CD4-positive, alpha-beta T cell treated with Interleukin-1 beta for 1 hour (primary cell): ENCODE measurements at places on chromosomes 12 and 14.

DNA sequence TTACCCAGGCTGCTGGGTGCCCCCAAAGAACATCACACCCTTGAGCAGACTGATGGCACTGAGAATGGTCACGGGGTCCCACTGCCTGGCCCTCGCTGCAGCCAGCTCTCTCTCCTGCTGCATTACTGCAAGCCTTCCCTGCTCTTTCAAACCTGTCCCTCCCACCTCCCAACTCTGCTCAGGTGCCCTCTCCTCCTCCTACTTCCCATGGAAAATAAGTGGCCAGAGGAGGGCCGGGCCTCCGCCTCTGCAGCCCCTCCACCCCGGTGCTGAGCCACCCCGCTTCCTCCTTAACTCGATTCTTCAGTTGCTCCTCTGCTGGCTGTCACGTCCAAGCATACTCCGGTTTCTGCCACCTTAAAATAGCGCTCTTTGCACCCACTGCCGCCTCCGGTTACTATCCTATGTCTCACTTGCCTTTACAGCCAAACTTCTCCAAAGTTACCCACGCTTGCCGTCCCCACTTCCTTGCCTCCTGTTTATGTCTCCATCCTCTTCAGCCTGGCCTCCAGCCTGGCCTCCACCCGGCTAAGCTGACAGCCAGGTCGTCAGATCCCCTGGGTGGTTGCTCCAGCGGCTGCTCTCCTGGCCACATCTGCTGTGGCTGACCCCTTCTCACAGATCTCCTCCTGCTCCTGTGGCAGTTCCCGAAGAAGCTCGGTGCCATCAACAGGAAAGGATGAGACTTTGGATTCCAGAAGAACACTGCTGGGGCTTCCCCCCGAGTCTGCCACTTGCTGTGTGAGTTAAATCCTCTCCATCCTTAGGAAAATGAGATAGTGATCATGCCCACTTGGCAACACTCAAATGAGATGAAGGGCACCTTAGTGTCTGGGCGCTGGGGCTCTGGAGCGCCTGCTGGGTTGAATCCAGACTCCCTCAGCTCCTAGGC, 7.7 kb downstream of the SMIM41 start:
- no peak for DNase-seq

GRCh38 chr12:93722835-93723567, 45.8 kb downstream of the CRADD start:
- no peak for DNase-seq

GRCh38 chr12:113092607-113093408, 36.3 kb downstream of the DTX1 start:
- DNase-seq = peak; percentile 19

DNA sequence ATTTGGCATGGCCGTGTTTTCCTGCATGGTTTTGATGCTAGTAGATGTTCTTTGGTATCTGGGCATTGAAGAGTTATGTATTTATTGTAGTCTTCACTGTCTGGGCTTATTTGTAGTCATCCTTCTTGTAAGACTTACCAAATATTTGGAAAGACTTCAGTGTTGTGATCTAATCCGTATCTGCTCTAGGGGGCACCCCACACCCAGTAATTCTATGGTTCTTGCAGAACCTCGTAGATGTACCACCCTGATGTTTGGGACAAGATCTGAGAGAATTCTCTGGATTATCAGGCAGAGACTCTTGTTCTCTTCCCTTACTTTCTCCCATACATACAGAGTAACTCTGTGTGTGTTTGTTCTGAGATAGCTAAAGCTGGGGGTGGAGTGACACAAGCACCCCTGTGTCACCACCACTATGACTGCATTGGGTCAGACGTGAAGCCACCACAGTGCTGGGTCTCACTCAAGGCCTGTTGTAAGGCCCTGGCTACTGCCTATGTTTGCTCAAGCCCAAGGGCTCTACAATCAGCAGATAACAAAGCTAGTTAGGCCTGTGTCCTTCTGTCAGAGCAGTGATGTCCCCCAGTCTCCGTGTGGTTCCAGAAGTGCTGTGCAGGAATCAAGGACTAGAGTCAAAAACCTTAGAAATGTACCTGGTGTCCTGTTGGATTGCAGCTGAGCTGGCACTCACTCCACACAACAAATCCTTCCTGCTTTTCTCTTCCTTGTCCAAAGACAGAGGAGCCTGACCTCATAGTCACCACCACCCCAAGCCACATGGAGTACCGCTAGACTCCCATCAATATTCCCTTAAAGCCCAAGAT, 9.6 kb downstream of the RDH16 start:
- DNase-seq = no peak

DNA sequence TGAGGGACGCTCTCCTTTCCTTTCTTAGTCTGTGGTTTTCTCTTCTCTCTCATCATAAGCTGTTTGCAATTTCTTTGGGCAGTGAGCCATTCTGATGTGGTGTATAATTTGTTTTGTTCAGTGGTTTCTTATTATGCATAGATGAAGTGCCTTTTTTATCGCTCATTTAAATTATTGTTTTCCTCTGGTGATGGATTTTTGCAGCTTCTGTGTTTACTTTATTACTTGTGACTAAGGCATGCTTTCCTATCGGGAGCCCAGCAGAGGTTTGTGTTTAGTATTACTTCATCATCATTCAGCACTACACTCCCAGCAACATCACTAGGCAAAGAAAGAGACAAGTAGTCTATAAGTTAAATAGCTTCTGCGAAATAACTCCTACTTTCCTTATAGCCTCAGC, 586.6 kb upstream of the NOVA1 start:
- no peak for DNase-seq

DNA sequence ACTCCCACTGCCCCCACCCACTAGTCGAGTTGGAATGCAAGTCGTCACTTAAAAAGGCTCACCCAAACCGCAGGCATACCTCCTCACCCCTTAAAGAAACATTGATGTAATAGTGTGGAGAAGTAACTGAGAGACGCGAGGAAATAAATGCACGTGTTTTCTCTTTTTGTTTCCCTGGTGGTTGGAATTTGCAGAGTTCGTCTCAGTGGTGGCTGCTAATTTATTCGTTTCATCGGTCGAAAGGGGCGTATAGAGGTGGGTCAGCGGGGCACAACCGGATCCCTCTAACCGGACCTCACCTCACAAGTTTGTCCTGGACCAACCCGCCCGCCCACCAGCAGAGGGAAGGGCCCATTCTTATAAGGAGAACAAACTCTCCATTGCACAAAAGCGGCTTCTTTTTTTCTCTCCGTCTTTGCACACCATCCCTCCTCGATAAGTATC, 5.0 kb upstream of the NPAS3 start:
- no peak for DNase-seq

- no peak for DNase-seq
These were observed 80.6 kb downstream of the RFX4 start for GRCh38 chr12:106663385-106663784.
